ENCODE measurements at places on chromosomes 13 and 19.
A peak's percentile ranks its signal among the peaks of the same experiment; 100 is the strongest.

DNA sequence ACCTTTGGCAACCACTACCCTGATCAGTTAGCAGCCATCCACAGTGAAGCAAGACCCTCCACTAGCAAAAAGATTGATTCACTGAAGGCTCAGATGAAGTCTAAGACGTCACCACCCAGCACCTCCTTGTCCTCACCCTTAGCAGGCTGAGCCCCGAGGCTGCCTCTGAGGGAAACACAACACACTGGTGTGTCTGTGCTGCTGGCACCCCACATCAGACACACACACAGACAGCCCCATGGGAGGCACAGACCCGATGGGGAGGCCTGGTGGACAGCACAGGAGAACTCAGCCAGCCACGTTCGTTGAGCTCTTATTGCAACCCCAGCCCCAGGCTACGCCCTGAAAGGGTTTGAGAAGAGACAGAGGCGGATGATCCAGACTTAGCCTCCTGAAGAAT lies 94.7 kb downstream of the ZDHHC20 start:
- no peak for DNase-seq

- no peak for DNase-seq
Observed at GRCh38 chr19:2528675-2529101, 52.8 kb downstream of the GADD45B start.

- DNase-seq = peak; percentile 88
Observed at GRCh38 chr19:3544742-3545668, 6.0 kb downstream of the TEKTIP1 start.

DNA sequence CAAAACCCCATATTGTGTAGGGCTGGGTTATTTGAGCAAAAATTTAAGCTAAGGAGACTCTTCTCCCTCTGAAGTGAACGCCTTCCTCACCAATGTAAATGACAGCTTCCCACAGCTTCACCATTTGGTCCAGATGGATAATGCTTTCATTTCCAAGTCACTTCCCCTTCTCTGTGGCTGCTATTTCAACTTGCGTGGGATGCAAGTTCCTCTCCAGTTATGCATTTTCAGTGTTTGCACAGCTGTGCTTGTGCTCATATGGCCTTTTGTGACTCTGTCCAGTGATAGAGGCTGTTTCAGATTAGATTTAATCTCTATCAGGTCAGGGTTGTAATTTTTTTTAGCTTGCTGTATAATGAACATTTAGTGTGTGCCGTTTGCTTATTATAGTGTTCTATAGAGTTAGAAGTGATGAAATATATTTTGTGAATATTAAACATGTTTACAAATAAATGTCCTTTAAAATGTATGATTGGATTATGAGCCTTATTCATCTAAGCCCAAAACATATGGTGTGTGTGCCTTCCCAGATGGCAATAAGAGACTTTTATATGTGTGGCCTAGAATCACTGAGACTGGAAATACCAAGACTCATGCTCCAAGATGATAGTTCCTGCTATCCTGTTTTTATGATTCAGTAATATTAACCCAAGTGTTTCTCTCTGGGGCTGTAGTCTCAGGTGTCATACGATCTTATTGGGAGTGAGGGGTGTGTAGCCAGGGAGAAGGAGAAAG lies 86.6 kb downstream of the TNFRSF19 start:
- DNase-seq = no peak

- DNase-seq = no peak
Observed at GRCh38 chr13:41420146-41420545, 37.2 kb upstream of the RGCC start.

- no peak for DNase-seq
Observed at GRCh38 chr13:72864142-72865011, 82.4 kb downstream of the PIBF1 start.

GRCh38 chr13:98921786-98922185 lies 56.1 kb downstream of the DOCK9 start:
- peak; percentile 81 for DNase-seq

DNA sequence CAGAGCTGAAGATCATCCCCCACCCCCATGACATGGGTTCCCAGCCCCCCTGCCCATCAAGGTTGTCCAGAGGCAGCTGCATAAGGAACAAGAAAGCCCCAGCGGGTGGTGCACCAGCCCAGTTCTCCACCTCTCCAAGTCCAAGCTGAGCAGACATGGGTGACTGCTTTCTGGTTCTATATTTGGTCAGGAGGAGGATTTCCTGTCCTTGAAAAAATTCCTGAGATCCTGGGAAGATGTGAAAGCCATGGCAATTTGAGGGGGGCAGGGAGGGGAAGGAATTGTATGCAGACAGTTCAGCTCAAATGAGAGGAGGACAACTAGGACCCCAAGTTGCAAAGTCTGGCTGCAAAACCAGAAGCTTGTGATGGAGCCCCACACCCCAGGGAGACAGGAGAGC lies 55.4 kb upstream of the ADGRE5 start:
- DNase-seq = no peak

GRCh38 chr19:11597202-11598102 lies at the start of gene ZNF627:
Gene ZNF627 (plus strand): TSS chr19:11597483. CDS start chr19:11597628, 145 bp downstream.
- peak; percentile 99 for DNase-seq

DNA sequence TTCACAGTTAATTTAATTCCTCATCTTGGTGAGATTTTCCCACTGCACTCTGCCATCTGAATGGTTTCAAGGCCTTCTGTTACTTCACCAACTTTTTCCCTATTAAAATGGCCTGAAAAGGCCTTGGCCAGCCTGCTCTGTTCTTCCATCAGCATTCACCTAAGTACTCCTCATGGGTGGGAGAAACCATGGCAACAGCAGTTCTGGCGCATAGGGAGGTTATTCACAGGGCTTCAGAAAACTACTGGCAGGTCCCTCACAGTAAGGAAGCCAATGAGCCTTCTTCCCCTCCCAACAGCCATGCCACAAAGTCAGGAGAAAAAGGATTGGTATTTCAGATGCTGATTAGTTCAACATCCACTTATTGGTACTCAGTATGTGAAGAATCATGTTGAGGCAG lies 17.2 kb upstream of the GJB2 start:
- no peak for DNase-seq

DNA sequence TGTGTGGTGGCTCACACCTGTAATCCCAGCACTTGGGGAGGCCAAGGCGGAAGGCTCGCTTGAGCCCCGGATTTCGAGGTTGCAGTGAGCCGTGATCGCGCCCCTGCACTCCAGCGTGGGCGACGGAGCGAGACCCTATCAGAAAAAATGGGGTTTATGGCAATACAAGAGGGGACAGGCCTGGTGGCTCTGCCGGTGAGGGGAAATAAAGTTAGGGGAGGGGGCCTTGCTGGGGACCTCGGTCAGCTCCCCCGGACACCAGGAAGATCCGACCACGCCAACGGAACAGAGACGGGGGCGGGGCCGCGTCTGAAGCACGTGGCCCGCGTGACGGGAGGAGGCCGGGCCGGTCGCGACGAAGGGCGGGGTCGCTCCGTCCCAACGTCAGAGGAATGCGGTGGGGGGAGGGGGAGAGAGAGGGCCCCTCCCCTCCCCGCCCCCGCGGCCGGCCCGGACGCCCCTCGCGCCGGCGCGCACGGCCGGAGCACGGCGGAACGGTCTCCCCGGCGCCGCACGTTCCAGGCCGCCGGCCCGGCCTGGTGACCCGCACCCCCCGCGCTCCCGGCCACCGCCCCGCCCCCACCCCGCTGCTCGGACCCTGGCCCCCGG lies 1.9 kb upstream of the HNRNPL start:
- DNase-seq = peak; percentile 94

DNA sequence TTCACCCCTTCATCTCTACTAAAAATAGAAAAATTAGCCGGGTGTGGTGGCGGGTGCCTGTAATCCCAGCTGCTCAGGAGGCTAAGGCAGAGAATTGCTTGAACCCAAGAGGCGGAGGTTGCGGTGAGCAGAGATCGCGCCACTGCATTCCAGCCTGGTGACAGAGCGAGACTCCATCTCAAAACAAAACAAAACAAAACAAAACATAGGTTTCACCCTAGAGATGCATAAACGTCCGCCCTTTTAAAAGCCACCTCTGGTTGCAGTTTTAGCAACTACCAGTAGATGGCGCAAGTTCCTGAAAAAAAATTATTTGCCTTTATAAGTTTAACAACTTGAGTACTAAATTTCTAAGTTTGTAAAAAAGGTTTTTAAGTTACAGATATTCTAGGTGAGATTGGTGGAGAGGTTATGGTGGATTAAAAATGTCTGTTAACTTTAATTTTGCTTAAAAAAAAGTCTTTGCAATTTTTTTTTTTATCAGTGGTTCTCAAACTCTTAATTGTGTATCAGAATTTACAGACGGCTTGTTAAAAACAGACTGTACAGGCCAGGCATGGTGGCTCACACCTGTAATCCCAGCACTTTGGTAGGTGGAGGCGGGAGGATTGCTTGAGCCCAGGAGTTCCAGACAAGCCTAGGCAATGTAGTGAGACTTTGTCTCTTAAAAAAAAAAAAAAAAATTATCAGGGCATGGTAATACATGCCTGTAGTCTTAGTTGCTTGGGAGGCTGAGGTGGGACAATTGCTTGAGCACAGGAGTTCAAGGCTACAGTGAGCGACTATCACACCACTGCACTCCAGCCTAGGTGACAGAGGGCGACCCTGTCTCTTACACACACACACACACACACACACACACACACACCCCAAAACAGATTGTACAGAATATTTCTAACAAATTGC lies 42.1 kb downstream of the NAA16 start:
- no peak for DNase-seq

GRCh38 chr13:59413126-59413525 lies 750.6 kb downstream of the DIAPH3 start:
- no peak for DNase-seq
